ENCODE measurements at places on chromosomes 2 and 18. TPM values are rescaled to one million over a fixed set of nuclear protein-coding genes. Genes with fewer than 3 reads are reported as not detected.

KLF7 gene
- 16.5 TPM for total RNA-seq

ASAP2 gene
- not detected for total RNA-seq

INSIG2 gene
- 32.6 TPM for total RNA-seq

IL36A gene
- 0.53 TPM for total RNA-seq

Measured in activated CD8-positive, alpha-beta T cell treated with anti-CD3 and anti-CD28 coated beads, Interleukin-2, amount 10 ng/mL, durations not matched to agents 7 days and 5 days (primary cell).